ENCODE measurements at places on chromosomes 16 and 17.

GRCh38 chr16:24482681-24483202 is 56.6 kb upstream of the RBBP6 start:
- DNase-seq, result no peak

GRCh38 chr17:57606111-57606875 is 138.8 kb downstream of the CCDC182 start:
- DNase-seq, result no peak

DNA sequence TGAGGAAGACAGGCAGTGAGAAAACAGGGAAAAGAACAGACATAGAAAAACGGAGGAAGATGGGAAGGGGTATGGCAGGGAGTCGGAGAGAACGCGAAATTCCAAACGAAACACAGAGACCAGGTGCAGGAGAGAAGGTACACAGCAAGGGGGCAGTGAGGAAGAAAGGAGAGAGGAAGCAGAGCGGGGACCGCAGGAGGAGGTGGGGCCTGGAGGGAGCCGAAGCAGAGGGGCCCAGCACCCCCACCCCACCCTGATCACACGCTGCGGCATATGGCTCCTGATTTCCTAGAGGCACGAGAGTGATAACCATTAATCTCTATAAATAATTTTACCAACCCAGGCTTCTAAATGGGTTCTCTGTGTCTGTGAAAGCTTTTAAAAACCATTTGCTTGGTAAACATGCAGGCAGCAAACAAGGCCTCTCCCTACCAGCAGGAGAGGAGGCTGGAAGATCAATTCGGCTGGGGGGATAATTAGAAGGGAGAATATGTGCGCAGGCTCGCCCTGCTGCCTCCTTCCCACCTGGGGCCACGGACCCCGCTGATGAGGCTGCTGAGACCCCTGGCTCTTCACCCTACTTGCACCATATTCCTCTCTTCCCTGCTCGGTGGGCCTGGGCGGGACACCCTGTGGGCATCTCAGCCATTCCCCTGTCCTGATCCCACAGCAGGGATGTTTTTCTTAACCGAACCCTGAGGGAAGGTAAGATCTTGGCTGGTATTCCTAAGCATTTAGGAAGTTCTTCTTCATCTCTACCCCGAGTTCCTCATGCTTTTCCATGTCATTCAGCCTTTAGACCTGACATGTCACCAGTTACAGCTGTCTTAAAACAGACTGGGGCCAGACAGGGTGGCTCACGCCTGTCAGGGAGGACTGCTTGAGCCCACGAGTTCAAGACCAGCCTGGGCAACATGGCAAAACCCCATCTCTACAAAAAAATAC is 86.7 kb downstream of the TMEM132E start:
- DNase-seq, result peak; percentile 43

- DNase-seq, result peak; percentile 37
Measured at GRCh38 chr16:84618581-84619460, 943 bp upstream of the COTL1 start.

DNA sequence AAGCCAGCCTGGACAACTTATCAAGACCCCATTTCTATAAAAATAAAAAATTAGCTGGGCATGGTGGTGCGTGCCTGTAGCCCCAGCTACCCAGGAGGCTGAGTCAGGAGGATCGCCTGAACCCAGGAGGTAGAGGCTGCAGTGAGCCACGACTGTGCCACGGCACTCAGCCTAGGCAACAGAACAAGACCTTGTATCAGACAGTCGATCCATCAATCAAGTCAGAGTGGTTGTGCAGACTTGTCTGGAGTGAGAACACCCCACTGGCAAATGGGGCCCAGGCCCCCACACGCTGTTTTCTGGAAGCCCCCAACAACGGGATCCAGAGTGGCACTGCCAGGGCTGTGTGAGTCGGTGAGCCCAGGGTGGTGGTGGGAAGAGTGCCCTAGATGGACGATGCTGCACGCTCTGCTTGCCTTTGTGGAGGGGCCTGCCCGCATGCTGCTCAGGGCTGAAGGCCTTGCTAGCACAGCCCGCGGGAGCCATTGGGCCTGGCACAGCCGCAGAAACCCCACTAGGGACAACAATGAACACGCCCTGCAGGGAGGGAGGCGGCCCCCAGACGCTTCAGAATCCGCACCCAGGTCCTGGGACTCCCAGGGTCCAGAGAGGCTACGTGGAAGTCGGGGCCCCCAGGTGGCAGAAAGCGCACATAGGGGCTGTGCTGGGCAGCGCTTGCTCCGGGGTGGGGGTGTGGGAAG is 80.1 kb upstream of the GNG13 start:
- DNase-seq, result peak; percentile 8

DNA sequence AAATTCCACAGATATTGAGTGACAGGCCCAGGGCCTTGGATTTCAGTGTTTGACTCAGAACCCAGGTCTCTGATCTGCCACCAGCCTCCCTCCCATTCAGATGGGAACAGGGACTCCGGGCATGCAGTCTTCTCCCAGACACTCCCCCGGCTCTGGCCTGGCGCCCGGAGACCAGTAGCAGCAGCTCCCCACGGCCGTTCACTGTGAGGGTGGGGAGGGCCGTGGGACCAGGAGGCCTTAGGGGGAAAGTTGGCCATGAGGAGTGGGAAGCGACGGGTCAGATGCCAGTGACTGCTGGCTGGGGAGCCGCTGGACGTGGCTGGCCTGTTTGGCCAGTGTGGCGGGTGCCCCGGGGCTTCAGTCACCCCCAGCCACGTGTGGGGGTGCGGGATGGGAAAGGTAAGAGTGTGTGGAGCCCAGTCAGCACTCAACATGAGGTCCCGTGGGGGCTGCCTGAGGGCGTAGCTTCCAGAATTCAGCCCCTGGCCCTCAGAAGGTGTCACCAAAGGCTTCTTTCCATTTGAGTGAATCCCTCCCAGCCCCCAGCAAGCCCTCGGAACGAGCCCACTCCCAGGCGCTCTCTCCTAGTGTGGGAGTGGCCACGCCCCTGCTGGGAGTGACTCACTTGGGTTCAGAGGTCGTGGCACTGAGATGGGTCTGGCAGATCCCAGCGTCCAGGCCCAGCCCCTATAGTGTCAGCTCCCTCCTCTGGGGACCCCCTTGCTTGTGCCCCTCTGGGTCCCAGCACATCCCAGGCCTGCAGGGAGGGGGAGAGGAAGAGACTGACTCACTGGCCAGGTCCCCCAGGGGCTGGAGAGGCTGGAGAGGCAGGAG is 309.4 kb downstream of the SEC14L1 start:
- DNase-seq, result peak; percentile 92

DNA sequence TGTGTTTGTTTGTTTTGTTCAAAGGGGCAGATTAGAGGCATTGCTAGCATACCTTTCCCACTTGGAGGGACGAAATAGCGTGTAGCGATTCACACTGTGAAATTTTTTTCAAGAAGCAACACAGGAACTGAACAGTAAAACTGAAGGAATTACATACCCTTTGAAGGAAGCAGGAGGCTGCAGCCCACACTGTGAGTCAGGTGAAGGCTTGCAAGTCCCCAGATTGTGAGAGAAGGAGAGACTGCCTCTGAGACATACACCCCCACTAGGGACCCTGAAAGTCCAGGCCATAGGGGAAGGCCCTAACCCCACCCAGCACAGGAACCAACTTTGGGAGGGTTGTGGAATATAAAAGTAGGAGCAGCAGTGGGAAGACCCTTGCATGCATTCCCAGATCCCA is 69.6 kb upstream of the HS3ST3A1 start:
- no peak for DNase-seq

DNA sequence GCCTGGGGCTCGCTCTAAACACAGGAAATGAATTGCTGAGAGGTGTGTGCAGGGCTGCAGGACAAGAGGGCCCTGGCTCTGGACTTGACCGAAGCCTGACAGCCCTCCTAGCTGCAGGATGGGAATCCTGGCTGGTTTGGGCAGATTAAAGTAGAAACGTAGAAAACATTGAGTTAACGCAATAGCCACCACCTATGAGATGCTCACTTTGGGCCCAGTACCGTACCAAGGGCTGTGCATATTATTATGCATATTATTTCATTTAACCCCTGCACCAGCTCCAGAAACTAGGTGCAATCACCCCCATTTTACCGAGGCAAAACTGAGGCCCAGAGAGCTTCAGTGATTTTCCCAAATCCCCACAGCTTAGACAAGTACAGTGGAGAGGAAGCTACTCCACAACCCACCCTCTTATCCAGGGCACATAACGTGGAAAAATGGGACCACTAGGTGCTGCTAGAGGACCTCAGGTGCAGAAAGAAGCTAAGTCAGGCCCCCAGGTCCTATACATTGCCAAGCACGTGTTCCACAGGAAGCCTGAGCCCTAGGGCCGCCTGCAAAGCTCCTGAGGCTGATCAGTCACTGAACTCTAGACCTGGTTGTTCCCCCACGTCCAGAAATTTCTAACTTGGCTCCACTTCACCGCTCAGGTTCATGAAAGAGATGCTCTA is 79.2 kb downstream of the MYH11 start:
- DNase-seq, result peak; percentile 58

- no peak for DNase-seq
Measured at GRCh38 chr17:19376811-19377210, 1.5 kb upstream of the MAPK7 start.

- no peak for DNase-seq
Measured at GRCh38 chr17:61230972-61231820, 168.4 kb upstream of the TBX2 start.

DNA sequence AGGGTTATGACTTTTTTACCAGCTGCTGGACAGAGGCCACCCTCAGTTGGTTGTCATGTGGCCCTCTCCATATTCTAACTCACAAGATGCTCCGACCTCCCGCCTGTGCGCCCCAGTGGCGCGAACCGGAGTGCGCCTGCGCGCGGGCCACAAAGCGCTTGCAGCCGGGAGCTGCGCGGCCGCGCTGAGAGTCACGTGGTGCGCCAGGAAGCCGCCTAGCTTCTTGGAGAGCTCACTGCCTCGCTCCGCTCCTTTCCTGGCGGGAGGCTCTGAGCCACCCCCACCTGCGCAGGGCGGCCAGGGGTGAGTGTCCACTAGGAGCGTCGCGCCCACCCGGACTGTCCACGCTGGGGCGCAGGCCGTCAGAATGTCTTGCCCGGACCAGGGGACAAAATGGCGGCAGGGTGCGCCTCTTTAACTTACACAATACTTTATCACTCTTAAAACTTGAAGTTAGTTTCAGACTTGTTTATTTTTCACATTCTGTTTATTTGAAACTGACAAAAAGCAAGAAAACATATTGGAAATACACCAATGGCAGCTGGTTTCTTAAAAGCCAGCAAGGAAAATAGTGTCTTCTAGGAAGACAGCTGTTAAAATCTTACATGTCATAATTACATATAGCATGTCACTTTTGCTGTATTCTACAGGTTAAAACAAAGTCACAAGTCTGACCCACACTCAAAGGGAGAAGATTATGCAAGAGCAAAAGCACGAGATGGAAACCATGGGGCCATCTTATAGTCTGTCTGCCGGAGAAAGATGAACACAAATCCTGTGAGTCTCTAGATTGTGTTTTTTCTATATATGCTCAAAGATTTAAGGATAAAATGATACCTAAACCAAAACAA is 357.9 kb downstream of the CNTNAP4 start:
- DNase-seq, result no peak

GRCh38 chr17:76631821-76632565 is 11.6 kb downstream of the ST6GALNAC1 start:
- no peak for DNase-seq

DNA sequence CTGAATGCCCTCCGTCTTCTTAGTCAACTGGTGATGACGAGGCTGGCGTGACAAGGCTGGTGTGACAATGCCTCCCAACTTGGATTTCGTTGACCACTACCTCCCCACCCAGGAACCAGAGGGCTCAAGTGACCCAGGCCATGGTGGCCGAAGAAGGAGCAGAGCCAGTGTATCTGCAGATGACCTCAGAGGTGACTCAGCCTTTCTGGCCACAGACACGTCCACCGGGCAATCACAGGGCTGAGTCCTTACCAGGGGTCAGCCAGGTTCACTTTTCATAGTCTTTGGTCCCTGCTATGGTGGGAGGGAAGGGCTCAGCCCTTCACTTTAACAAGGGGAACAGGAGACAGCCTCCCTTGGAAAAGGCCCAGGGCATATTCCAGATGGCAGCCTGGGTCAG is 116.3 kb downstream of the MAF start:
- no peak for DNase-seq

- no peak for DNase-seq
Measured at GRCh38 chr17:51761105-51761504, 397.4 kb downstream of the CA10 start.

DNA sequence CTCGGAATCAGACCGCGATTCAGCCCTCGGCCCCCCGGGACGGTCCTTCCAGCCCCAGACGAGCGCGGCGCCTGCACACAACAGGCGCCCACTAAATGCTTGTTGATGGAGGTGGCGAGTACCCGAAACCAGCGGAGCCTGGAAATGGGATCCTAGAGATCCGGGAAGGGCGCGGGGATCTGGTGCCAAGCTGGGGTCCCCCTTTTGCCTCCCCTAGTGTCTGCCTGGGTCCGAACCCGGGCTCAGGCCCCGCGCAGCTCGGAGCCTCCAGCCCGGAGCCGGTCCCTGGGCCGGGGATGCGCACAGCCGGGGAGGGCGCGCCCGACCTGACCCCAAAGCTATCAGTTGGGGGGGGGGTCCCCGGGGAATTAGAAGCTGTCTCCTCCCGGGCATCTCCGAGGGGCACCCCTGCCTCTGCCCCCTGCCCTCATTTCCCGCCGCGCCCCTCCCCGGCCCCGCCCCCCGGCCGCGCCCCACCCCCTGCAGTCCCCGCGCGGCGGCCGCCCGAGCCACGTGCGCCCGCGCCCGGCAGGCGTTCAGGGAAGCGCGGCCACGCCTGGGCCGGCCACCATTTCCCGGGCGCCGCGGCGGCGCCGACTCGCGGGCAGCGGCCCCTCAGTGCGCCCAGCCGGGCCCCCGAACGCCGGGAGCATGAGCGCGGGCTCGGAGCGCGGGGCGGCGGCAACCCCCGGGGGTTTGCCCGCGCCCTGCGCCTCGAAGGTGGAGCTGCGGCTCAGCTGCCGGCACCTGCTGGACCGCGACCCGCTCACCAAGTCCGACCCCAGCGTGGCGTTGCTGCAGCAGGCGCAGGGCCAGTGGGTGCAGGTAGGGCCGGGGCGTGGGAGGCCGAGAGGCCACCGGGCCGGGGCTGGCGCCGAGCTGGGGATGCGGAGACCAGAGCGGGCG is at the start of gene CPNE7:
TSS of gene CPNE7 (plus strand) at position 512 of the 906 bp plus-strand sequence. CDS start at position 652, 140 bp downstream.
- DNase-seq, result peak; percentile 30

DNA sequence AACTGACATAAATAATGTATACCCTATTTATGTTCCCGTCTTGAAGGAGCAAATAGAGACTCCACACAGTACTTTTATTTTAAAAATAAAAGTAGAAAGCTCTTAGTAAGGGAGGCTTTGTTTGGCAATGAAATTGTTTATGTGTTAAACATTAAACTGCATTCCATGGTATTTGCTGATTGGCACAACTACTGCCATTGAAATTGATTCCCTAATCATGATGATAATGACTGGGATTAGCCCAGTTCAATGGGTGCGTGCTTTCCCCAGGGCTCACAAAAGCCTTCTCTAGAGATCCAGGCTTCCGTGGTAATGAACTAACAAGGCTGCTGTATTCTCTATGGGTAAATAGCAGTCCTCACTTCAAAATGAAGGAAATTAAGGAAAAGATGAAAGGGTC is 67.5 kb downstream of the GPRC5B start:
- no peak for DNase-seq

- DNase-seq, result no peak
Measured at GRCh38 chr16:54436346-54436745, 149.8 kb upstream of the IRX3 start.

- DNase-seq, result peak; percentile 22
Measured at GRCh38 chr16:3949287-3949686, 68.8 kb upstream of the CREBBP start.

- no peak for DNase-seq
Measured at GRCh38 chr16:77944631-77945030, 77.7 kb upstream of the CLEC3A start.

GRCh38 chr17:60391471-60392041 is 377 bp downstream of the USP32 start:
- DNase-seq, result peak; percentile 81

GRCh38 chr17:40509626-40510327 is 8.4 kb upstream of the TNS4 start:
- no peak for DNase-seq
